ENCODE measurements at places on chromosomes 2 and 18. TPM values are rescaled to one million over a fixed set of nuclear protein-coding genes. Genes with fewer than 3 reads are reported as not detected.

The HSBP1L1 gene
- total RNA-seq: 3.2 TPM

The LANCL1 gene
- total RNA-seq: 75.4 TPM

The CXCR1 gene
- total RNA-seq: not detected

The TEKT4 gene
- total RNA-seq: 2.5 TPM

The PKDCC gene
- total RNA-seq: 13.4 TPM

The POTEI gene
- 1.2 TPM for total RNA-seq

The FAM161A gene
- total RNA-seq: 26.5 TPM

The ARL4C gene
- total RNA-seq: 60.4 TPM

The SOWAHC gene
- total RNA-seq: 27.7 TPM

The IL1RL1 gene
- total RNA-seq: 0.69 TPM

The AQP12A gene
- total RNA-seq: not detected

The MYO1B gene
- 90.0 TPM for total RNA-seq

The SLC23A3 gene
- total RNA-seq: 0.23 TPM

The MOCOS gene
- total RNA-seq: 0.69 TPM

The DCDC2C gene
- 0.69 TPM for total RNA-seq

The KLHL14 gene
- total RNA-seq: 2.1 TPM

The CGREF1 gene
- 28.8 TPM for total RNA-seq
